ENCODE measurements at places on chromosomes 12 and 14.

DNA sequence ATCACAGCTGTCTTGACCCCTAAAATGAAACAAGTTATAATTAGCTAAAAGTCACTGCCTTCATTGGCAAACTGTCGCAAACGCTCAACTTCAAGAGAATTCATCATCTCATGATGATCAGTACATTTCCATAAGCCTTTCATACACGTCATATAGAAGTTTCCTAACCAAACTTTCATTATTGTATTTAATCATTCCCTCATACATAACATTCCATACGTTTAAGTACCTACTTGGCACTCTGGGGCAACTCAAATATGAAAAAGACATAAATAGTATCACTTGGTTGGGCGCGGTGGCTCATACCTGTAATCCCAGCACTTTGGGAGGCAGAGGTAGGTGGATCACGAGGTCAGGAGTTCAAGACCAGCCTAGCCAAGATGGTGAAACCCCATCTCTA lies 12.4 kb upstream of the PPP2R5E start:
- DNase-seq, result no peak

GRCh38 chr12:93790472-93791152 lies 113.4 kb downstream of the CRADD start:
- DNase-seq, result peak; percentile 74

DNA sequence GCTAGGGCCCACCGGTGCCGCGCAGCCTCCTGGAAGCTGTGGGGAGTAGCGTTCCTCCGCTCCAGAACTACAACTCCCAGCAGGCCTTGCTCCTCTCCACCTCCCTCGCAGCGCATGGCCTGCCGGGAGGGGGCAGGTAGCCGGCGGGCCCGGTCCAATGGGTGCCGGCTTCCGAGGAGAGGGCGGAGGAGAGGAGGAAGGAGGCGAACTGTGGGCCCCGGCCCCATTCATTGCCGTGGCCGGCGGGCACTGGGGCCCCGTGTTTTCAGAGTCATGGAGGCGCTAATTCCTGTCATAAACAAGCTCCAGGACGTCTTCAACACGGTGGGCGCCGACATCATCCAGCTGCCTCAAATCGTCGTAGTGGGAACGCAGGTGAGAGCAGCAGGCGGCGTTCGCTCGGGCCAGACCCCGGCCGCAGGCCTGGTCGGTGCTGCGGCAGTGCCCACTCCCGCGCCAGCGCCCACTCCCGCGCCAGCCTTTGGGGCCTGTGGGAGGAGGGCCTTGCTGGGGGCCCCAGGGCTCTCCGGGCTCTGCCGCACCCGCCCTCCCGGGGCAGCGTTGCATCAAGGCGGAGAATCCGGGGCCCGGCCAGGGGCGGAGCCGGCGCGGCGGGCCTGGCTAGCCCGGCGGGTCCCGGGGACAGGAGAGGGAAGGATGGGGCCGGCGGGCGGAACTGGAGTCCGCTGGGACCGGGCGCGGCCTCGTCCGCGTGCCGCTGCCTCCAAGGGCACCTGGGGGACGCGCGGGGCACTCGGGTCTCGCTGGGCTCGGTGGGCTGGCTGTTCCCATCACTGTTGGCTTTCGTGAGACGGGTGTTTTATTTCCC lies at the start of gene DNM1L:
TSS of gene DNM1L (plus strand) at position 211 of the 829 bp plus-strand sequence. CDS start at position 274, 63 bp downstream.
- peak; percentile 94 for DNase-seq

GRCh38 chr14:55152052-55152753 lies 23.2 kb downstream of the LGALS3 start:
- no peak for DNase-seq

GRCh38 chr14:75339059-75339458 lies 60.4 kb downstream of the FOS start:
- DNase-seq, result no peak

Data from amniotic stem cell (primary cell).